ENCODE measurements at places on chromosomes 12 and 14.

GRCh38 chr12:32819424-32819823, 63.7 kb upstream of the YARS2 start:
- DNase-seq, result no peak

DNA sequence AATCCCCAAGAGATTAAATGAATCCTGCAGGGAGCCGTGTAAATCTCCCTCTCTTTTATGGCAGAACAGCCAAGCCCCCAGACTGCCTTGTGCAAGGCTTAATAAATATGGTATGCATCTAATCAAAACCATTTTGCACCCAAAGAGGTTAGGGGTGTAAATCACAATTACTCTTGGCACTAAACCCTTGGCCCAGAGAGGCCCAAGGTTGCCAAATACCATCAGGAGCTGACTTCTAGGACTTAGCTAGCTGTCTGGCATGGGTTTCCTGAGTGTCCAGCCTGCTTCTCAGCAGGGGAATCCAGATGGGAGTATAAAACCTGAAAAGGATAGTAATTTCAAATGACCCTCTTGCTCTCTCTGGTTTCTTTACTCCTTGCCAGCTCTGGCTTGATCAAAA, 610.4 kb downstream of the MED13L start:
- no peak for DNase-seq

- no peak for DNase-seq
These were observed 7.1 kb upstream of the NT5DC3 start for GRCh38 chr12:103848143-103848542.

- DNase-seq, result no peak
These were observed 76.0 kb downstream of the SYNE2 start for GRCh38 chr14:63928744-63929174.

DNA sequence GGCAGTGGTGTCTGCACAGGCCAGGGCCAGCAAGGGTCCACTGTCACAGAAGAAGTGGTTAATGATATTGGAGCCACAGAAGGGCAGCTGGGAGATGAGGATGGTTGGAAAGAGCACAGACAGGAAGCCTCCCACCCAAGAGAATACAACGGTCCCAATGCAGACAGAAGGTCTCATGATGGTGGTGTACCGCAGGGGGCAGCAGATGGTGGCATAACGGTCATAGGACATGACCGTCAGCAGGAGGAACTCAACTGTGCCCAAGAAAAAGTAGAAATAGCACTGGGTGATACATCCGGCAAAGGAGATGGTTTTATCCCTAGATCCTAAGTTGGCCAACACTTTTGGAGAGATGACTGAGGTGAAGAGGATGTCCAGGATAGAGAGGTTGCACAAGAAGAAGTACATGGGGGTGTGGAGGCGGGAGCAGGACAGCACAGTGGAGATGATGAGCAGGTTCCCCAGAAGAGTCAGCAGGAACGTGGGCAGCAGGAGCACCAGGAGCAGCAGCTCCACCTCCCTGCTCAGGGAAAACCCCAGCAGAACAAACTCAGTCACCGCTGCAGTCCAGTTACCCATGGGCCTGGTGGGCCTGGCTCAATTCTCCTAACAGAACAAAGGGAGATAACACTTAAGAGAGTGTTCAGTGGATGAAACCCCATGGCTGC, 9.8 kb downstream of the OR6J1 start:
- DNase-seq, result no peak

DNA sequence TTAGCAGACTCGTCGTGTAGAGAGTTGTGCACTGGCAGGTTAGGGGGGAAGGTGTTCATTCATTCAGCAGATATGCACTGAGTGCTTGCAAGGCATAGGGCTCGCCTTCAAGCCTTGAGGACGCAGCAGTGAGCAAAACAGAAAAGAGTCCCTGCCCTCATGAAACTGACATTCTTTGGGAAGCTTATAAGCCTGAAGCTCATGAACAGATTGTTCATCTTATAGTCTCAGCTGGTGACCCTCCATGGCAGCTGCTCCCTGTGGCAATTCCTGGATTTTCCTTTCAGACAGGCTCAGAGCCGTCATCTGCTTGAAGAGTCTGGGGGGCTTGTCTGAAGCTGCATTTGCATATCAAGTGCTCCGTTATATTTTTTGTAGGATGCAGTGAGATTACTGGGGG, 148.4 kb downstream of the PRKCH start:
- DNase-seq, result no peak

- no peak for DNase-seq
These were observed 72.8 kb downstream of the KIF26A start for GRCh38 chr14:104211215-104211614.

GRCh38 chr12:12724421-12725085, 7.4 kb downstream of the CDKN1B start:
- DNase-seq, result peak; percentile 32

GRCh38 chr14:100648474-100649172, 61.4 kb upstream of the BEGAIN start:
- DNase-seq, result no peak

GRCh38 chr14:64800000-64800399, 79.7 kb downstream of the SPTB start:
- DNase-seq, result peak; percentile 16

GRCh38 chr14:88793259-88793625, 489 bp upstream of the EML5 start:
- no peak for DNase-seq

GRCh38 chr12:47282206-47282605, 202.4 kb upstream of the AMIGO2 start:
- no peak for DNase-seq

- no peak for DNase-seq
These were observed 242.1 kb downstream of the CHST11 start for GRCh38 chr12:104698871-104699270.

GRCh38 chr14:101501341-101501740, 60.0 kb upstream of the DIO3 start:
- no peak for DNase-seq

- no peak for DNase-seq
These were observed 244.9 kb upstream of the LRIG3 start for GRCh38 chr12:59164991-59165718.

DNA sequence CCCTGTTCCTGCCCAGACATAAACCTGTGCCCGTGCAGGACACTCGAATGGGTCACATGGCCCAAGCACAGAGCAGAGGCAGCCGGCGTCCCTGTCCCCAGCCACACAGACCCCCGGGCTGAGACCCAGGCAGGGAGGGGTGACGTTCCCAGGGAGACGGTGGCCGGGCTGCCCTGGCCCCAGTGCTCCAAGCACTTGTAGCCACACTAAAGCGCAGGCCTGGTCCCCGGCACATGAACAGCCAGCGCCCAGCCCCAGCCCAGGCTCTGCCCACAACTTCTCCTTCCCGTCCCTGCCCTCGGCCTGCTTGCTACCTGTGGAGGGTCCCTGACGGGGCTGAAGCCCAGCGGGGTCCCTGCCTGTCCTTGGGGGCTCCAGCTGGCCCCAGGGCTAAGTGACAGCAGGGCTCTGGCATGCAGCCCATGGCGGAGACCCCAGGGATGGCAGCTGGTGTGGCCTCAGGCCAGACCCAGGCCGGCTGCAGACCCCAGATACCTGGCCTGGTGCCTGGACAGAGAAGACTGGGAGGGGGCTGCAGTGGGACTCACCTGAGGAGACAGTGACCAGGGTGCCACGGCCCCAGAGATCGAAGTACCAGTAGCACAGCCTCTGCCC, 338.4 kb downstream of the TMEM121 start:
- DNase-seq, result peak; percentile 7

GRCh38 chr12:124518051-124518932, 49.1 kb downstream of the NCOR2 start:
- no peak for DNase-seq

- peak; percentile 36 for DNase-seq
These were observed 247.6 kb upstream of the PWP1 start for GRCh38 chr12:107437954-107438353.

DNA sequence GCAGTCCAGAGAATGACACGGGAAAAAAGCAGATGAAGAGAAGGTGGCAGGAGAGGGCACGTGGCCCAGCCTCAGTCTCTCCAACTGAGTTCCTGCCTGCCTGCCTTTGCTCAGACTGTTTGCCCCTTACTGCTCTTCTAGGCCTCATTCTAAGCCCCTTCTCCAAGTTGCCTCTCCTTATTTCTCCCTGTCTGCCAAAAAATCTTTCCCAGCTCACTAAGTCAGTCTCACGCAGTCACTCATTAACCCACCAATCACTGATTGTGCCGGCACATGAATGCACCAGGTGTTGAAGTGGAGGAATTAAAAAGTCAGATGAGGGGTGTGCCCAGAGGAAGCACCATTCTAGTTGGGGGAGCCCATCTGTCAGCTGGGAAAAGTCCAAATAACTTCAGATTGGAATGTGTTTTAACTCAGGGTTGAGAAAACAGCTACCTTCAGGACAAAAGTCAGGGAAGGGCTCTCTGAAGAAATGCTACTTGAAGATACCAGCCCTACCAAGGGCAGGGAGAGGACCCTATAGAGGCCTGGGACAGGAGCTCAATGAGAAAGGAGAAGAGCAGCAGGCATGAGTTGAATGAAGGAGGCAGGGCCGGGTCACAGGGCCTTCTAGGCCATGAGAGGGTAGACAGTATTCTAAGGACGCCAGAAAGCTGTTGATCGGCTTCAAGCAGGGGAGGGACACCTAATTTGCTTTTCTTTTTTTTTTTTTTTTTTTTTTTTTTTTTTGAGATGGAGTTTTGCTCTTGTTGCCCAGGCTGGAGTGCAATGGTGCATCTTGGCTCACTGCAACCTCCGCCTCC, 40.9 kb downstream of the DAD1 start:
- peak; percentile 35 for DNase-seq
